A549 treated with RU486 at 1 μM for 4 hours (cell line): ENCODE measurements at places on chromosomes 3 and 15. TPM values are rescaled to one million over a fixed set of nuclear protein-coding genes. Genes with fewer than 3 reads are reported as not detected.

The PIGX gene
- total RNA-seq = 28.9 to 34.7 TPM (median 29.9 TPM) in 5 replicates

The PYGO1 gene
- 5.1 to 7.8 TPM (median 7.4 TPM) in 5 replicates for total RNA-seq

The SLC9C1 gene
- total RNA-seq = not detected in 5 replicates

The TRH gene
- not detected in 5 replicates for total RNA-seq

The ST6GAL1 gene
- 2.1 to 3.9 TPM (median 3.4 TPM) in 5 replicates for total RNA-seq

The CNTN3 gene
- total RNA-seq = not detected in 5 replicates

The ZKSCAN7 gene
- total RNA-seq = not detected in 5 replicates

The MYL3 gene
- total RNA-seq = 0.22 to 0.35 TPM in 2 of 5 replicates, not detected in the others

The LRRC58 gene
- total RNA-seq = 6.2 to 17.4 TPM (median 15.6 TPM) in 5 replicates

The AGTR1 gene
- total RNA-seq = 0.30 to 0.80 TPM (median 0.42 TPM) in 4 of 5 replicates, not detected in the other
